Keratinocyte (primary cell): ENCODE measurements at places on chromosomes 6 and 20. TPM values are rescaled to one million over a fixed set of nuclear protein-coding genes. Genes with fewer than 3 reads are reported as not detected.

CASS4 gene
- 0.01 to 0.10 TPM in 2 of 3 replicates, not detected in the other for polyA plus RNA-seq

PRRT1 gene
- polyA plus RNA-seq, result 0.09 to 0.17 TPM (median 0.09 TPM) in 3 replicates

GRCh38 chr6:7100072-7100752, 7.5 kb upstream of the RREB1 start:
- no peaks in the 10 kb centered on the region for H3K4me1 ChIP-seq
- no peak overlapping the region for H3K27ac ChIP-seq
- no peaks in the 10 kb centered on the region for H3K27me3 ChIP-seq
- no peaks in the 10 kb centered on the region for H3K36me3 ChIP-seq
- H3K4me3 ChIP-seq, result no peak overlapping the region

- H3K27ac ChIP-seq, result no peak overlapping the region
- H3K4me1 ChIP-seq, result no peaks in the 10 kb centered on the region
- H3K36me3 ChIP-seq, result no peaks in the 10 kb centered on the region
- no peaks in the 10 kb centered on the region for H3K27me3 ChIP-seq
- no peak overlapping the region for H3K4me3 ChIP-seq
These were observed 22.9 kb downstream of the SLC17A2 start for GRCh38 chr6:25907475-25908014.

DNA sequence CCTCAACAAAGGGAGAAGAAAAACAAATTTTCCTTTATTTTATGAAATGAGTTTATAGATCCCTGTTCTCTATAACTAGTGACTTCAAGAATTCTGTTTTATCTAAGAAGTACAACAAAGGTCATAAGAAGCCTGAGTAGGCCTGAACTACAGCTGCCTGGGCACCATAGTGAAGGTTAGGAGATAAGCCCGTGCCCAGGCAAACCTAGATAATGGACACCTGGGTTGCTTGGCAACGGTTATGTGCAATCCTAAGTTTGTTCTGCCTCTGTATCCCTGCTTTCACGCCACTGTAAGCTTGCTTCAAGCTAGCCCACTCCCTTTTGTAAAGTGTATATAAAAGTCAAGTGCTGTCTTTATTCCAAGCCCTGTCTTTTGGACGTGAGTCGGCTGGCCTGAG, 23.2 kb downstream of the SCGN start:
- no peaks in the 10 kb centered on the region for H3K27me3 ChIP-seq
- H3K4me3 ChIP-seq, result no peak overlapping the region
- H3K4me1 ChIP-seq, result no peaks in the 10 kb centered on the region
